ENCODE measurements at places on chromosomes 1 and 21.

- no peak for DNase-seq
Observed at GRCh38 chr1:78678324-78678723, 28.7 kb downstream of the IFI44 start.

GRCh38 chr1:67184838-67185421 is 18.7 kb downstream of the IL23R start:
- DNase-seq, result no peak

DNA sequence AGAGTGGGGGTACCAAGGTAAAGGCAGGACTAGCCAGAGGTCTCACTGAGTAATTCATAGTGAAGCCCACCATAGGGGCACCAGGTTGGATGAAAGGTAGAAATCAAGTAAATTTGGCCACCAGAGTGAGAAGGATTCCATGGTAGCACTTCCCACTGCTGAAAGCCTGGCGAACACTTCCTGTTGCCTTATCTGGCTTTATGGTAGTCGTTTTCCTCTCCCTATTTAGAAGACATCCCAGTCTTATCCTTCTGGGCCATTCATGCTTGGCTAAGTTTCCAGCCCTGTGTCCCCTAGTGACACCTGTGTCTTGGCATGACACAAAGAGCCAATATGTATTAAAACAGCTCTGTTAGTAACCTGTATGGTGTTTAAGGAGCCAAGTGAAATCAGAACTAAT is 74.3 kb upstream of the SIPA1L2 start:
- no peak for DNase-seq

DNA sequence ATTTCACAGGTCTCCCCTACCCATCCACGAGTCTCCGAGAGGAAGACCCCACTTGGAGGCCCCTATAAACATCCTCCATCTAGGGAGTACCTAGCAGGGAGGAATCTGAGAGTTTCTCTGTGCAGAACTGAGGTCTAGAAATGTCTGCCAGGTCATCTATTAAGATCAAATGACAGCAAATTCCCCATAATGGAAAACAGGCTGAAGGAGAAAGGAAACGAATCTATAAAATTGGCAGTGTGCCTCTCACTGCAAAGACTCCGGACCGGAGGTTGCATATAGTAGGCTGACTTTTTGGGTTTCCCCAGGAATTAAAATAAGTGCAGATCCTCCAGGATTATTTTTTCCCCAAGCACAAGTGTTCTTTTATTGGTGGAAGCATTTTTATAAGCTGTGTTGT is 57.7 kb downstream of the NMNAT2 start:
- no peak for DNase-seq

GRCh38 chr1:185170291-185170848 is 13.4 kb downstream of the SWT1 start:
- no peak for DNase-seq
